H9 (cell line): ENCODE measurements at places on chromosomes 13 and 19.

DNA sequence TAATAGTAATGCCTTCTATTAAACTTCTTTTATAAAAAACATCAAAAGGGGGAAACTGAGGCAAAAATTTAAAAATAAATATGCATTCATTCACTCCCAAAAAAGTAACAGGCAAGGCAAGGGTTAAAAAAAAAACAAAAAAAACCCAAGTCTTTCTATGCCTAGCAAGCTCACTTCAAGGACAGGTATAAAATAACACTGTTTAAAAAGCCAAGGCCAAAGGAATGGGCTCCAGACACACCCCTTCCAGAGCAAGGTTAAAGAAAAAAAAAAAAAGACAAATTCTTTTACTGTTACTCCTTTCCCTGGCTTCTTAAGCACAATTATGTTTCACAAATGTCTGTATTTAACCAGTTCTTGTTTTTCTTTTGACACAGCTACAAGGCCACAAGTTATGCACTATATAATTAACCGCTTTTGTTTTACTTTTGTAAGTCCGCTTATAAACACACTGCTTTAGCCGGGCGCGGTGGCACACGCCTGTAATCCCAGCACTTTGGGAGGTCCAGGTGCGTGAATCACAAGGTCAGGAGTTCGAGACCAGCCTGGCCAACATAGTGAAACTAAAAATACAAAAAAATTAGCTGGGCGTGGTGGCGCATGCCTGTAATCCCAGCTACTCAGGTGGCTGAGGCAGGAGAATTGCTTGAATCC lies 3.6 kb downstream of the SIGLEC11 start:
- no peak for DNase-seq

- no peak for DNase-seq
These were observed 389.4 kb downstream of the RFC3 start for GRCh38 chr13:34207334-34207733.

DNA sequence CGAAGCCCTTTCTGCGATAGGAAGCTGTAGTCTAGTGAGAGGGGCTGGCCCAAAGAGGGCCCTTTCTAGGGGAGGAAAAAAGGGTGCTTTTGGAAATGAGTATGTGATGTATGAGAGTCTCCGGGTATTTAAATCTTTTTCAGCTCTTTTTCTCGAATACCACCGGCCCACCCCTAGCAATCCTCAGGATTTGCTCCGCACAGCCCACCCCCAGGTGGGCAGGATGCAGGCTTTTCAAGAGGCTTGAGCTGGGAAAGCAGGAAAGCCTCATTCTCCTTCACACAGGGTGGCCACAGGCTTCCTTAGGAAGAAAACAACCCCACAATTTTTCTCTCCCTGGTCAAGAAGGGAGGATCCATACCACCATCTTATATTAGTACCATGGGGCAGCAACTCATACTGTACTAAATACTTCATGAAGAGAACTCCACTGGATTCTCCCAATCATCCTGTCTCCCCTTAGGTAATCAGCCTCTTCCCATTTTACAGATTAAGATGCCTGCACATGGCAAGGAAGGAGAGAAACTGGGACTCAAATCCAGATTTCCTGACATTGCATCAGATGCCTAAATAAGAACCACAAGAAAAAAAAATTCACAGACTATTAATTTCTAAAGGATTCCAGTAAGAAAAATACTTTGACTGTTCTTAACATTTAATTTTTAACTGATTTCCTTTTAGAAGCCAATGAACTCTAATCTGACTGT lies 84.4 kb downstream of the STK24 start:
- DNase-seq = no peak

DNA sequence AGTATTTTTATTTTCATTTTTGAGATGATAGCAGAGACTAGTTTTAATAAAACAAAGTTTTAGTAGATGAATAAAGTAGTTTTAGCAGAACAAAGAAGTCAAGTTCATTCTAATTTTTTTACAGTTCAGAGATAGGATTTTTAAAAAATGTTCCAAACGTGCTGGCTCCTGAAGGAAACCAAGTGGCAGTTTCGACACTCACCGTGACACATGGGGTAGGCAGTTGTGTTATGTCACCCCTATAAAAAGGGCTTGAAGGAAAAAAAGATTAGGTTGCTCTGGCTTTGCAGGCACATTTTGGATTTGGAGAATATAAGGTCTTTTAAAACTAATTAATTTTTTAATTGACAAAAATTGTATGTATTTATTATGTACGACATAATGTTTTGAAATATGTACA lies 305.2 kb downstream of the NDFIP2 start:
- no peak for DNase-seq
